ENCODE measurements at places on chromosomes 3 and 15. TPM values are rescaled to one million over a fixed set of nuclear protein-coding genes. Genes with fewer than 3 reads are reported as not detected.

Gene CRYGS
- 0.94 TPM for total RNA-seq

Gene GABRR3
- total RNA-seq: not detected

Gene PIF1
- 0.47 TPM for total RNA-seq

Gene SCAMP5
- 4.5 TPM for total RNA-seq

Gene TATDN2
- 27.0 TPM for total RNA-seq

Gene CD200
- total RNA-seq: 5.8 TPM

Gene KNG1
- 0.21 TPM for total RNA-seq

Gene CTXN2
- total RNA-seq: not detected

Measured in left cardiac atrium (tissue), 4 donors.